ENCODE measurements at places on chromosomes 7 and 10.
A peak's percentile ranks its signal among the peaks of the same experiment; 100 is the strongest.

- no peak for DNase-seq
- no peaks in the 10 kb centered on the region for H3K27me3 ChIP-seq
- no peak overlapping the region for H3K4me3 ChIP-seq
- no peak overlapping the region for H3K27ac ChIP-seq
These were observed 177.4 kb upstream of the PRR15 start for GRCh38 chr7:29386196-29386765.

DNA sequence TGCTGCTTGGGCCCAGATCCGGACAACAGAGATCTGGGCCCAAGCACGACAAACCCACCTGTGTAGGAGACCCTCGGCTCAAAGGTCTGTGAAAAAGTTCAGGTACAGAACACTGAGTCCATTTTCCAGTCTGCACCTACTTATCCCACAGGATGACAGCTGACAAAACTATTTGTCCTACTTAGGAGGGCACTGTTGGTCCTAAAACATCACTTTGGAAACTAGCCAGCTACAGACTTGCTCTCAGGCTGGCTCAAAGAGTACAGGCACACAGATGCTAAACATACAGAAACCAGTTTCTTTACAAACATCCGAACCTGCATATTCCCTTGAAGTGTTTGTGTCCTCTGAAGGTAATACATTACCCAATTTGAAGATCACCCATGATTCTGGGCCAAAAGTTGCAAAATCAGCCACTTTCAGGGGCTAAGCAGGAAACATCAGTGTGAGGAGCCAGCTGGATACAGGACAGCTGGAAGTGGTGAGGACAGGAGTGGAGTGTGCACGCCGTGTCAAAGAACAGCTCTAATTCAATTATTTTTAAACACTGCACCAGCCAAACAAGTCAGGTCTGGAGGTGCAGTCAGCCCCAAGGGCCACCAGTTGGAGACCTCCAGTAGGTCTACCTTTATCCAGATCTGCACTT, 88.5 kb downstream of the NOC3L start:
- no peak overlapping the region for H3K4me3 ChIP-seq
- peaks cover 4% of the 10 kb centered on the region for H3K36me3 ChIP-seq
- no peak overlapping the region for H3K27ac ChIP-seq
- DNase-seq = no peak

DNA sequence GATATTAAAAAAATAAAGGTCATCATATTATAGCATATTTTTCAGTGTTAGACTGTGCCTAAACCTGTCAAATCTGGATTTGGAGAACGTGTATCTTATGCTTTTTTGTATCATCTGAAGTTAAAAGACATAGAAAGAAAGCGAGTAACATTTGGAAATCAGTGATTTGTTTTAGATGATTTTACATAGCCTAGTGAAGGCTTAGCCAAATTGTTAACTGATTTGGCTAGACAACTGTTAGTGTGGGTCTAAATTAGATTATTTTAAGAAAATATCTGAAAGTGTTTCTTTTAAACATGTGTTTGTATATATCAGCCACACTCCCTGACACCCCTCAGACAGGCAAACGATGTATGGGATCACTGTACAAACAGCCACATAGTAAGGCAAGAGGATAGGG, 35.6 kb downstream of the ACTA2 start:
- no peaks in the 10 kb centered on the region for H3K27me3 ChIP-seq
- no peak overlapping the region for H3K27ac ChIP-seq
- H3K4me1 ChIP-seq = no peaks in the 10 kb centered on the region
- DNase-seq = no peak

DNA sequence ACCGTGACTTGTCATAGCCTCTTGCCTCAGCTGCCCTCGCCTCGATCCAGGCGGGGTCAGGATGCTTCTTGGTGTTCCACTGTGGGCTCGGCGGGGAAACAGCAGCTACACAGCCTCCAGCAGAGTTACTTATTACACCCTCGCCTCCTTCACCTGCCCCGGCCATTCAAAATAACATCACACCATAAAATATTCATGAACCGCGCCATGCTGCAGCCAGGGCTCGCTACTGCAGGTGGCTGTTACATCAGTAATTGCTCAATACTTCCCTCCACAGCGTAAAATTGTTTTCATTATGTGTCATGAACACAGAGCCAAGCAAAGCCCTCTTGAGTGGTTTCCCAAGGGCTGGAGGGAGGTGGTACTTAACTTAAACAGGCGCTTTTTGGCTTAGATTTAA, 241.5 kb upstream of the SP8 start:
- H3K27ac ChIP-seq = no peak overlapping the region
- H3K27me3 ChIP-seq = peaks cover 4% of the 10 kb centered on the region
- no peak for DNase-seq
- H3K4me3 ChIP-seq = no peak overlapping the region
- no peaks in the 10 kb centered on the region for H3K36me3 ChIP-seq
- H3K4me1 ChIP-seq = no peaks in the 10 kb centered on the region

DNA sequence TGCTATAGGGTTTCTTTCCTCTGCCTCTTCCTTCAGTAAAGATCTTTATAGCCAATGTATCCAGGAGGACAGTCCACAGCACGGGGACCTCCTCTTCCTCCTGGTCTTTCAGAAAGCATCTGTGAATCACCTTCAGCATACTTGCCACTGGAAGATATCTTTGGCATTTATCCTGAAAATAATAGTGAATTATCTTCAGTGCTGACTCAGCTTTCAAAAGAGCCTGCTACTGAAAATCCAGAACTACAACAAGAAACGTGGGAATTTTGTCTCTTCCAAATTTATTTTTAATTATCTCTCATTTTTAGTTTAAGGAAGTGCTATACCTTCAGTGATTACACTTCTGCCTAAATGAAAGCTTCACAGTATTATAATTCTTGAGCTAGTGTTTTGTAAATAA, 7.6 kb upstream of the UNC5B start:
- H3K36me3 ChIP-seq = no peaks in the 10 kb centered on the region
- H3K27me3 ChIP-seq = peaks cover 33% of the 10 kb centered on the region
- no peak overlapping the region for H3K4me3 ChIP-seq
- H3K4me1 ChIP-seq = no peaks in the 10 kb centered on the region
- no peak overlapping the region for H3K27ac ChIP-seq
- no peak for DNase-seq

- peaks cover 46% of the 10 kb centered on the region for H3K36me3 ChIP-seq
- H3K4me3 ChIP-seq = no peak overlapping the region
- H3K27ac ChIP-seq = no peak overlapping the region
- no peak for DNase-seq
- no peaks in the 10 kb centered on the region for H3K27me3 ChIP-seq
These were observed 71.6 kb upstream of the GJD4 start for GRCh38 chr10:35533565-35533964.

GRCh38 chr10:102555781-102556328, 52.1 kb downstream of the SUFU start:
- H3K4me1 ChIP-seq = peaks cover 8% of the 10 kb centered on the region
- no peaks in the 10 kb centered on the region for H3K36me3 ChIP-seq
- H3K27me3 ChIP-seq = no peaks in the 10 kb centered on the region
- DNase-seq = no peak
- no peak overlapping the region for H3K4me3 ChIP-seq

GRCh38 chr7:142352543-142352942, 94.7 kb upstream of the PRSS58 start:
- H3K36me3 ChIP-seq = no peaks in the 10 kb centered on the region
- no peaks in the 10 kb centered on the region for H3K27me3 ChIP-seq
- no peak overlapping the region for H3K4me3 ChIP-seq
- DNase-seq = no peak
- H3K27ac ChIP-seq = peak overlapping the region; percentile 43
- H3K4me1 ChIP-seq = no peaks in the 10 kb centered on the region

GRCh38 chr7:87129332-87129731, 22.9 kb upstream of the DMTF1 start:
- DNase-seq = no peak
- H3K4me3 ChIP-seq = no peak overlapping the region
- no peaks in the 10 kb centered on the region for H3K36me3 ChIP-seq

DNA sequence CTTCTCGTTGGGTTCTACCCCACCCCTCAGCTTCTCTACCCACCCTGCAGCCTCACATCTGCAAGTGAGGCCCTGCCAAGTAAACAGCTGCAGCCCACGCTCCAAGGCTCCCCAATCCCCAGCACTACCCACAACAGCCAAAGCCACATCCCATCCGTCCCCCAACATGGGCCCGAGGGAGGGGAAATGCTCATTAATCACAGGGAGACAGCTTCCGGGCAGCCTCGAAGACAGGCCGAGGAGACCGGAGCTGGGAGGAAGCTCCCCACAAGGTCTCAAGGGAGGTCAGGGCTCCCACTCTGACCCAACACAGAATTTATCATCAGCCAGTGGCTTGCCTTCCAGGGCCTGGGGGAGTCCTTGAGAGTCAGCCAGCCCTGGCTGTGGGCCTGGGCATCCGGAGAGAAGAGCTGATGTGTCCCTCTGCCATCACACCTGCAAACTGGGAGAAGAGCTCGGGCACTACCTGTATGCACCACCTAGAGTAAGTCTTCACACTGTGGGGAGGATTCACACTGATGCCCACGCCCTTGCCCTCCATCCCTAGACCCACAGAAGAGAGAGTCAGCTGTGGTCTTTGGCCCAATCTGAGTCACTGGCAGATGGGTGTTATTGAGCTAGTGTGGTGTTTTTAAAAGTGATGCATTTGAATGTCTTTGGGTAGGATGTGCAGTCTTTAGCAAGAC, 115.5 kb upstream of the ZMIZ1 start:
- no peak overlapping the region for H3K4me3 ChIP-seq
- no peak for DNase-seq
- H3K27ac ChIP-seq = no peak overlapping the region

GRCh38 chr7:44366986-44367385, 41.6 kb upstream of the CAMK2B start:
- peaks cover 27% of the 10 kb centered on the region for H3K27me3 ChIP-seq
- peaks cover 6% of the 10 kb centered on the region for H3K36me3 ChIP-seq
- H3K4me3 ChIP-seq = no peak overlapping the region
- H3K4me1 ChIP-seq = no peaks in the 10 kb centered on the region
- DNase-seq = no peak
- H3K27ac ChIP-seq = no peak overlapping the region

GRCh38 chr7:102897211-102897631, 15.6 kb upstream of the LRRC17 start:
- no peaks in the 10 kb centered on the region for H3K27me3 ChIP-seq
- H3K36me3 ChIP-seq = no peaks in the 10 kb centered on the region
- H3K4me3 ChIP-seq = no peak overlapping the region

- H3K27ac ChIP-seq = no peak overlapping the region
- no peak for DNase-seq
- peaks cover 9% of the 10 kb centered on the region for H3K27me3 ChIP-seq
- no peaks in the 10 kb centered on the region for H3K36me3 ChIP-seq
- H3K4me1 ChIP-seq = no peaks in the 10 kb centered on the region
These were observed 114.4 kb upstream of the GLI3 start for GRCh38 chr7:42351316-42351935.

- H3K27ac ChIP-seq = no peak within 1 kb of the TSS
- no peak within 1 kb of the TSS for H3K4me3 ChIP-seq
- no peak for DNase-seq
- no peaks in the 10 kb centered on the region for H3K36me3 ChIP-seq
- H3K4me1 ChIP-seq = no peaks in the 10 kb centered on the region
These were observed at the start of gene INSYN2A for GRCh38 chr10:127196282-127197153. TSS of gene INSYN2A (minus strand) at chr10:127196591. CDS start at chr10:127176395, 20,196 bp downstream.

GRCh38 chr10:86262688-86263181, 103.9 kb downstream of the GRID1 start:
- H3K27ac ChIP-seq = no peak overlapping the region
- H3K36me3 ChIP-seq = no peaks in the 10 kb centered on the region
- no peak overlapping the region for H3K4me3 ChIP-seq
- no peak for DNase-seq

DNA sequence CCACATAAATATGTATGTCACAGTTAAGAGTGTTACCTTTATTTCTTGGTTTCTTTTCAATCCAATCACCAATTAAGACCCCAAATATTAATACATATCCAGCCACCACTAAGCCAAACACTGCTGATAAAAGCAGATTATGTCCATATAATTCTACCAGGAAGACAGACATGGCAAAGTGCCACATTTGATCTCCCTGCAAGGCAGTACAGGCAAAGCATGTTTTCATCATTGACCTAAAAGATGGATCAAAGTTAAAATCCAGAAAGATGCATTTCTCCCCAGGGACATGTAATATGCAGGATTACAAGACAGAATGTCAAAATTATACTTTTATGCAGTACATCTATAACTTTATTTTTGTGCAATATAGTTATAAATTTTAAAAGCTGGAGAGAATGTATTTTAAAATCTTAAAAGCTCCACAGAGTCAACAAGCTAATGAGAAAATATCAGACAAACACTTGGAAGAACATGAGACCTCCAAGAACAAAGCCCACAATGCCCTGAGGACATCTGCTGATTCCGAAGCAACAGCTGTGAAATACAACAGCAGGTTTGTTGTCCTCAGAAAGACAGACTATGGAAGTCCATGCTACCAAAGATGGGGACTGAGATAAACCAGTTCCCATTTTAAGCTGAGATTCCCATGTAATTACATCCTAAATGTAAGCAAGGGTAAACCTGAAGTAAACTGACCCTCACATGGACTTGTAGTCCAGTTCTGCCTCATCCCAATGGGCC, 54.5 kb upstream of the TOMM7 start:
- peaks cover 16% of the 10 kb centered on the region for H3K27me3 ChIP-seq
- H3K36me3 ChIP-seq = no peaks in the 10 kb centered on the region
- DNase-seq = no peak
- H3K4me1 ChIP-seq = no peaks in the 10 kb centered on the region
- no peak overlapping the region for H3K4me3 ChIP-seq
- H3K27ac ChIP-seq = no peak overlapping the region

GRCh38 chr7:87512906-87513305, 37.4 kb upstream of the ABCB4 start:
- H3K4me3 ChIP-seq = no peak overlapping the region
- peaks cover 17% of the 10 kb centered on the region for H3K36me3 ChIP-seq
- H3K4me1 ChIP-seq = peaks cover 16% of the 10 kb centered on the region
- no peak overlapping the region for H3K27ac ChIP-seq
- no peaks in the 10 kb centered on the region for H3K27me3 ChIP-seq

DNA sequence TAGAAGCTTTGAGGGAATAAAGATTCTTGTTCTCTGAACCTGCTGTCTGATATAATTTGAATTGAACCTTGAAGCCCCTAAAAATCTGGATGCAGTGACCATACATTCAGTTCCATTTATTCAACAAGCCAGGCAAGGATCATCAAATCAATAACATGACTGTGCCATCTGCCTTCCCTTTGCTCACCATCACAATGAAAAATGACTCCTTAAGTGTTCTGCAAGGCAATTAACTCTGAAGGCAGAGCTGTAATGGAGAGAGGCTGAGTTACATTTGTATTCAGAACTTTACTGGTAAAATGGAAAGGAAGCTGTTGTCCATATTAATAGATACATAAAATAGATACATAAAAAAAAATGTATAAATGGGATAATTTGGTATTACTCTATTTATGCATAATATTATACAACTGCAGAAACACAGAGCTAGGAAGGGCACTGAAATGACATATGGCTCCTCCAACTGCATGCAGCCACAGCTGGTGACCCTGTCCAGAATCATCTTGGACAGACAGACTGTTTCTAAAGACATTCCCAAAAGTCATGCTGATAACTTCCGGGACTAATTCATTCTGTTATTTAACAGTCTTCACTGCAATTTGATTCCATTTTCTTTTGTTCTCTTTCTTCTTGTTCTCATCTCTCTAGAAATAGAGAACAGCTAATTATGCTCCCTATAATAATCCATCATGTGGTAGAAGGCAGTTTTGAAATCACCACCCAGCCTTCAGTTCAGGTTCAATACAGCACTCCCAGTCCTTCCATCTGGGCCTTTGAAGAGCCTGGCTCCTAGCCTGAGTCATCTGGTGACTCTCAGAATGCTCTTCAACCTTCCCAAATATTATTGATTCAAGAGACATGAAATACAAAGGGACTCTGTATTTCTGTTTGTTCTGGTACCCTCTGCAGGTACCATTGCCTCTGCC, 412.6 kb downstream of the GFRA1 start:
- no peak overlapping the region for H3K27ac ChIP-seq
- no peaks in the 10 kb centered on the region for H3K27me3 ChIP-seq
- DNase-seq = no peak
- no peak overlapping the region for H3K4me3 ChIP-seq

Measured in natural killer cell treated with Interleukin-12 subunit alpha and Interleukin-12 subunit beta and Interleukin-15 and Interleukin-18, amount 100 ng/mL, for 72 hours (primary cell).